ENCODE measurements at places on chromosomes 3 and 15.

- no peak for DNase-seq
Measured at GRCh38 chr15:90592131-90592881, 62.6 kb downstream of the CRTC3 start.

DNA sequence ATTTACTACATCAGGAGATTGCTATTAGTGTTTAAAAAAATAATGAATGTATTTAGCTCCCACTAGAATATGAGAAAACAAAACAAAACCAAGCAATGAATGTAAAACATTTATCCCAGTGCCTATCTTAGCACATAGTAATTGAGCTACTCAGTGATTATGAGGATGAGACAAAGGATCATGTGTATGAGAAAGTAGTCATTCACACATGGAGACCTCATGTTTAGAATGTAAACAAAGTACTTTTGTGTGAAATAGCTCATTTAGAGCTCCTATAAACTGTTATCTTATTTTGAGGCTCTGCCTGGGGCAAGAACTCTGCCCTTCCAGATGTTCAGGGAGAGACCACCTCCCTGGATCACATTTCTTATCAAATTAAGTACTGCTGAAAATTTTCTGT lies 236.8 kb downstream of the LRRN1 start:
- no peak for DNase-seq

DNA sequence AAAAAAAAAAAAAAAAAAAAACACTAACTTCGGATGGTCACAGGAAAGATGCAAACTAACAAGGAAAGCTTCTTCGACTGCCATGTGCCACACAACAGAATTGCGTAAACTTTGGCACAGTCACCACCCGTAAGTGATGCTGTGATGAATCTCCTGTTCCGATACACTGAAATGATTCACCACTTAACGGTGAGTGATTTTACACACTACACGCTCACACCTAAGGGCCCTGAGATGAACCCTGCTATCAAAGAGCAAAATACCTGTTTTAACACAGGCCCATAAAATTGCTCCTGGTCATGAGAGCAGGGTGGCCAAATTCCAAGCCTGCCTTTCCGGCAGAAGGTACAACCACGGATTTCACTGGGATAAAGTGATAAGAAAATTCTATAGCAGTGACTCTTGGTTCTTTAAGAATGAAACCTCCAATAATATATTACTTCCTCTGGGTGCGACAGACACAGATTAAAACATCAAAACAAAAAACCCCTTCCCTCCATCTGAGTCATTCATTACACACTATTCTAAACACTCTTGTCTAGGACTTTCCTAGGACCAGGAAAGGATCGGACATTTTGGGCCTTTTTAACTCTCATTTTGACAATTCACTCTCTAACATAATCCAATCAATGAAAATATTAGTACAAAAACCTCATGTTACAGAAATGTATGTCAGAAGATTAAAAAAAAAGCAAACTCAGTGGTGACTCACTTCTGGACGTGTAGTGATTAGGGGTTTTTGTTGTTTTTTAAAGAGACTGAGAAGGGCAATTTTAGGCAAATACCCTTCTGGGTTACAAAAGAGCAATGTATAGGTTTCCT lies 28.3 kb downstream of the LRIG1 start:
- DNase-seq, result no peak

- no peak for DNase-seq
Measured at GRCh38 chr3:98817547-98818041, 54.5 kb downstream of the ST3GAL6 start.

GRCh38 chr15:83858820-83859505 lies 205.0 kb downstream of the ADAMTSL3 start:
- DNase-seq, result no peak

DNA sequence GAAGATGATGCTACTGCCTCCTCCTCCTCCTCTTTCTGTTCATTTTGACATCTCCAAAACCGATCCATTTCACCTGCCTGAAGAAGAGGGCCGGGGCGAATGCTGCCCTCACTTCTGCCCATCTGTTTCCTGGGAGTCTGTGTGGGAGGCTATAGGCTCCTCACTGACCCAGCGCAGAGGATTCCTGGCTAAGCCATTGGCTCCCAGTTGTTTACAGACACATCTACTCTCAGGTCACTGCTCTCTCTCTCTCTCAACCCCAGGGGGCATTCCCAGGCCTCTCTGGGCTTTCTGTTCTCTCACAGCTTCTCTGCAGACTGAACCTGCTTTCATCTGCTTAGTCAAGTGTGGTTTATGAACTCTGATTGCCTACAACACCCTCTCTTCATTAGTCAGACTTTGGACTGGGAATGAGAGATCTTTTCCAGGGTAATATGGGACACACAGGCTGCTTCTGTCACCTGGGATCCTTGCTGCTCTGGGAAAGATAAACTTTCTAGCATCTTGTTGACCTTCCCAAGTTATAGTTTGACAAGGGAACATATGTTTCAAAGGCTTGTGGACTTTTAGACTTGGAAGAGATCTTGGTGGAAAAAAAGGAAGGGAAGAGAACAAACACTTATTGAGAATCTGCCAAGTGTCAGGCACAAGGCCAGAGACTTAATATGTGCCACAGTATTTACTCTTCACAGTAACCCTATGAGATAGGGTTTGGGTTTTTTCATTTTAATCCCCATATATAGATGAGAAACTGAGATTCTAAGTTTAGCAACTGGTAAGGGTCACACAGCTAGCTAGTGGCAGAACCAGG lies 30.2 kb upstream of the USP3 start:
- DNase-seq, result no peak

- no peak for DNase-seq
Measured at GRCh38 chr3:196227121-196227561, 10.8 kb downstream of the SLC51A start.

GRCh38 chr15:83066734-83067637 lies at the start of gene BTBD1:
BTBD1 (minus strand) TSS chr15:83067252; CDS start chr15:83067151, 101 bp downstream.
- DNase-seq, result peak; percentile 70

- DNase-seq, result no peak
Measured at GRCh38 chr3:4398941-4399245, 68.2 kb downstream of the SUMF1 start.

DNA sequence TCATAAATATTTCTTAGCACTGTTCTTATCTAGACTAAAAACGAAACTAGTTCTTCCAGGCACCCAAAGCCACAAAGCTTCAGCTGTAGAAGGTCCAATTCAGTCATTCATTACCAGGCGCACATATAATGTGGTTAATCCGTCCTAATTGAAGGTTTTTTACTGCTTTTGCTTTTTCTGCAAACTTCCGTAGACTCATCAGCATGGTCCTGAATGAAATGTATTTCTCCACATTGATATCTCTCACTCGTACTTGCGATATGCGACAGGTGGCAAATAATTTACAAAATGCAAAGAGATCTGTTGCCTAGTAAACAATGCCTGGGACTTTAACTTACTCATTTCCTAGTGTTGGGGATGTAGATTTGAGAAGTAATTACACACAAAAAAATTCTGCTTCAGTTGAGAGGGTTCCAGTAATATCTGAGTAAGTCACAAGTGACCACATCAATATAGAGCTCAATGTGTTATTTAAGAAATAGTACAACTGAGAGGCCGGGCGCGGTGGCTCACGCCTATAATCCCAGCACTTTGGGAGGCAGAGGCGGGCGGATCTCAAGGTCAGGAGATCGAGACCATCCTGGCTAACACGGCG lies 75.0 kb upstream of the MBNL1 start:
- no peak for DNase-seq

GRCh38 chr3:33076952-33077351 lies 20.0 kb downstream of the GLB1 start:
- DNase-seq, result no peak

DNA sequence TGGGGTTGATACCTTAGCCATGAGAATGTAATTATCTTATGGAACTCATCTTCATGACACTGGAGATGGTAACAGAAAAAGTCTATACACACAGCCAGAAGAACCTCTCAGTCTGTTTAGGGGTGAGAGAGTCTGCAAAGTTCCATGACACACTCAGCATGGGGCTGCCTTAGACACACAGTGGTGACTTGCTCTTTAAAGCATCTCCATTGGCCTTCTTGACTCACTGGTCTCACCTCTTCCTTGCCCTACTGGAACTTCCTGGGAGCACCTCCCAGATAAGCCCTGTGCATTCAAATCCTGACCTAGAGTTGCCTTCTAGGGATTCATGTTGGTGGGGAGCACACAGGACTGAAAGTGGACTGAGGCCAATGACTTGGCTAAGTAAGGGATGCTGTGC lies 9.3 kb downstream of the MAGI1 start:
- no peak for DNase-seq

GRCh38 chr15:34700891-34701427 lies 53.8 kb downstream of the GJD2 start:
- DNase-seq, result no peak

GRCh38 chr3:97839944-97840343 lies 18.1 kb downstream of the CRYBG3 start:
- no peak for DNase-seq

GRCh38 chr3:117687096-117687495 lies 977.5 kb downstream of the TUSC7 start:
- DNase-seq, result no peak

DNA sequence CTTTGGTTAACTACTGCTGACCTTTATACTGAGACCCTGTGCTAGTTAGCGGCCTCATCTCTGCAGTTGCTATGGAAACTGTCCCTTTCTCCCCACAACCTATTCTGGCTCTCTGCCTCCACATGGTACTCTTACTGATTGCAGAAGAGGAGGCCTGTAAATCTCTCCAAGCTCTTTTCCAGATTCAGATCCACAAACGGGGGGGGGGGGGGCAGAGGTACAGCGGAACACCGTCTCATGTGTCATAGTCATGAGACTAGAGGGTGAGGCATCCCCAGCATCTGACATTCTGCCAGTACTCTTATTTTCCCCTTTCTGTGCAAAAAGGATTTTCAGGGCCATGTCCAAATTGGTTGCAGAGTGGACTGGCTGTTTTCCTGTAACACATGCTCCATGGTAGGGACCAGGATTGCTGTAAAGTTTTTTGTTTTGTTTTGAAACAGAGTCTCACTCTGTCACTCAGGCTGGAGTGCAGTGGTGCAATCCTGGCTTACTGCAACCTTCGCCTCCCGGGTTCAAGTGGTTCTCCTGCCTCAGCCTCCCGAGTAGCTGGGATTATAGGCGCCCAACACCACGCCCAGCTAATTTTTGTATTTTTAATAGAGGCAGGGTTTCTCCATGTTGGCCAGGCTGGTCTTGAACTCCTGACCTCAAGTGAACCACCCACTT lies 8.3 kb upstream of the MAP1A start:
- no peak for DNase-seq

- no peak for DNase-seq
Measured at GRCh38 chr15:84914909-84915605, 30.6 kb downstream of the SLC28A1 start.

GRCh38 chr15:51299187-51300015 lies 39.0 kb downstream of the CYP19A1 start:
- DNase-seq, result no peak

DNA sequence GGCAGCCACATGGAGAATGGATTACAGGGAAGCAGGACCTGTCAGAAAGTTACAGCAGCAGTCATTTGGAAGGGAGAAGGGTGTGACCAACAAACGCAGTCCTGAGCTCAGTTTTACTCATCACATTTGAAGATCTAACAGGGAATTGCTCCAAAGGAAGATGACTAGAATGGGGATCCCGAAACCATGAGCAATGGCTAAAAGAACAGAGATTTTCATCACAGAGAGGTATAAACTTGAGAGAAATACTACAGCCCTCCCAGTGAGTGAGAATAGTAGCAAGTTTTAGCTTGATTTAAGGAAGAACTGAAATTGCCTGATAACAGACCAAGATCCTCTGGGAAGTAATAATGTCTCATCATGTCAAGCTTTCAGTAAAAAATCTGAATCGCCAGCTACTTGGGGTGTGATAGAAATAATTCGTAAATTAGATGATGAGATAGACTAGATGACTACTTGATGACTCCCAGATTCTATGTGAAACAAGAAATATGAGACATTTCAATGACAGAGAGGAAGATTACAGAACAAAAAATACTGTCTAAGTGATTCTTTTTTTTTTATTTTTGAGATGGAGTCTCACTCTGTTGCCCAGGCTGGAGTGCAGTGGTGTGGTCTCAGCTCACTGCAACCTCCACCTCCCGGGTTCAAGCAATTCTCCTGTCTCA lies 16.9 kb downstream of the CD47 start:
- no peak for DNase-seq

DNA sequence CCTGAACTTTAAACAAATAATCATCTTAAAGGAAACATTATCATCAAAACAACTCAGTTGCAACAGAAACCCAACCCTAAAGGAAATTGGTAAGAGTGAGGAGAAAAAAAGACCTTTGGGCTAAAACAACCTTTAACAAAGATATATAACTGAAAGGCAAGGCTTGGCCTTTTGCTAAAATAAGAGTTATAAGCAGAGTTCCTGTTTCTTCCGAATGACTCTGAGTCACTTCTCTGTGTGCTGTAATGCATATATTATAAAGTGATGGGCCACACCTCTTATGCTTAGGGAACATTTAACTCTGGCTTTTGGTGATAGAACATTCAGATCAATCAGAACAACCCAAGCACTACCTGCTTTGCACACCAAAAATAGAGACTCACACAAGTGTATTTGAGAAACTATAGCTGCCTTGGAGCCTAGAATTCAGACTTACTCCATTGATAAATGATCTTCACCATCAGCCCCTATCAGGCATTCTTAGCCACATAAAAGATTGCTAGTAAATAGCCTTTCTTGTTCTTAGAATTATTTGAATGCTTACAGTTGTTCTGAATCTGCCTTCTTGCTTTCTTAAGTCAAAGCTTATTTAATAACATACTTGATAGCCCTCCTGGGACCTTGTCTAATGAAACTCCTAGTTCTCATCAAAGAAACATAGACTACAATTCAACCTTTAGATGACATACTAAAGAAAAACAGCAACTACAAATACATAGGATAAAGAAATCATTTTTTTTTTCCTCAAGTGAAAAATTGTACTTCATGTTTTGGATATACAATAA lies 294.2 kb upstream of the SEMA6D start:
- no peak for DNase-seq

DNA sequence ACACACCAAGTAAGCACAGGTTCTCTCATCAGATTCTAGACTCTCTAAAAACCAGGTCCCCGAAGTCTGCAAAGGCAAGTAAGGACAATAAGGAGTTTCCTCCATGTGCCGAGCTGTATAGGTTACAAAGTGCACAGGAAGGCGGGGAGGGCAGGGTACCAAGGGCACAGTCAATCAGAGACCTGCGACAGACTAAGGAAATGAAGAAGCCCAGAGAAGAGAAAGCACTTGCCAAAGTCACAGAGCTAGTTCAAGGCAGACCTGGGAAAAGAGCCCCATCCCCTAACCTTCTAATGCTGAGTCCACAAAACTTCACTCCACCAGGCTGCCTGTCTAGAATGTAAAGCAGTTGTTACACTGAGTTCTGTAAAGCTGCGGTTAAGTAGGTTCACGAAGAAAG lies 1.7 kb downstream of the SEC13 start:
- no peak for DNase-seq
